ENCODE measurements at places on chromosomes 7 and 10.

DNA sequence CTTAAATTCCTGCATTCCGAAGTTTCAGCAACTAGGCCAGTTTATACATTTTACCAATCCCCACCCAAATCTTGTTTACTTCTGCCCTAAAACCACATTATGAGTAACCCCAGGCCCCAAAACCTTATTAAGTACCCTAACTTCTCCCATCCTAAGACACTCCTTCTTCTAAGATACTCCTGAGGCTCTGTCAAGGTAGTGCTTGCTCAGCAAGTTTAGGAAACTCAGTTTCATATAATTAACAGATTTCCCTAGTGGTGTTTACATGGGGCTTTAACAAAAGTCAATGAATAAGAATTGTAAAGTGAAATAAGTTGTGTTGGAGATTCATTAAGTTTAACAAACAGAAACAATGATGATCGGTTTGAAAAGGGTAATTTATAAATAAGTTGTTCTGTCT lies 77.8 kb downstream of the CPEB3 start:
- DNase-seq = no peak

DNA sequence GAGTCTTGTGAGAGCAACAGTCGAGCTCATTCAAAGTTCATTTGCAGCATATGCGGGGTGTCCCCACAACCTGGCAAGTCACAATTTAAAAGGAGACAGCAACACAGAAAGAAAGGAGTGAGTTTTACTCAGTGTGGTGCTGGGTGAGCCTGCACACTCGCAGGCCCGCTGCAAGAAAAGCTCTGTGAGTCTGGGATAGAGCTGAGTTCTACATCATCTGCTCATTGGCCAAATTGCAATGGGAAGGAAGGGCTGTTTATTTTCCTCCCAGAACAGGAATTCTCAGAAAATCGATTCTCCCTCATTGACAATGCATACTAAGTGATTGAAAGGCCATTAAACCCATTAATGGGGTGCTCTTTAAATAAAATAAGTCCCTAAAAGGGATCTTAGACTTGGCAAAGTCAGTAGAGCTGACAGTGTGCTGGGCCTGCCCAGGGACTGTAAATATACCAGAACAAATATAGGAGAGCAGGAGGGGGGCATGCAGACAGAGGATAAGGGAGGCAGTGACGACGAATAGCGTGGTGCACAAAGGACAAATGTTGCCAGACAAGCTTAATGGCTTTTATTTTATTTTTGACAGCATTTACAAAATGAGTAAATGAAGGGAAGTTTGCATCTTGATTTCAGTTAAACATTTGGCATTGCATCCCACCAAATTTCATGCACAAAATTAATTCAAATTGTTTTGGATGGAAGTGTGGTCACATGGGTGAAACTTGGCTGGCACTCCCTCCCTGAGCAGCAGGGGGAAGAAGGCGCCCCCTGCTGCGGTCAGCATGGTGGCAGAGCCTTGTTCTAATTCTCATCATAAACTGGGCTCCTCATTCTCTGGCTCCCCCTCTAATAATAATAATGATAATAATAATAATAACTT lies 215.7 kb downstream of the SNX10 start:
- DNase-seq = no peak

DNA sequence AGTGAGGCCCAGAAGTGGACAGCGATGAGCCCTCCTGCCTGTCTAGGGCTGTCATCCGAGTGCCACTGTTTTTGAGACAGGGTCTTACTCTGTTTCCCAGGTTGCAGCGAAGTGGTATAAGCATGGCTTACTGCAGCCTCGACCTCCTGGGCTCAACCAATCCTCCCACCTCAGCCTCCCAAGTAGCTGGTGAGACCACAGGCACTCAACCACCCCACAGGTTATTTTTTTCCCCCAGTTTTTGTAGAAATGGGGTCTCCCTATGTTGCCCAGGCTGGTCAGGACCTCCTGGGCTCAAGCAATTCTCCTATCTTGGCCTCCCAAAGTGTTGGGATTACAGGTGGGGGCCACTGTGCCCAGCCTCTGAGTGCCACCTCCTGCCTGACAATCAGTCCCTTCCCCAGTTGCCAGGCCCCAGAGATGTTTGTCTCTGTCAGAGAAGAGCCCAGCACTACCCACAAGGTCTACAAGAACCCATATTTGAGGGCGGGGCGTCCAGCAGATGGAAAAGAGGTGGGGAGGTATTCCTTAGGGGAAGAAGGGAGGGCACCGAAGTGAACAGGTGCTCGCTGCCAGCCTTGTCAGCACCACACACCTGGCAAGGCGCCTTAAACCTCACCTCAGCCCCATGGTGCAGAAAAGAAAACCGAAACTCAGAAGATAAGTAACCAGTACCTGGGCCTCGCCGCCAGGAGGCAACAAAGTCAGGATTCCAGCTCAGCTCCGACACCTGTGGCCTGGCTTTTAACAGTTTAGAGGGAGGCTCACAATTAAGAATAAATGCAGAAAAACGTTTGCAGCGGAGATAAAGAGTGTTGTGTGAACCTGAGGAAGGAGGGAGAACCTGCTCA lies 77.4 kb upstream of the ANLN start:
- no peak for DNase-seq

- no peak for DNase-seq
These were observed 24.6 kb upstream of the ANKRD2 start for GRCh38 chr10:97547962-97548361.

- no peak for DNase-seq
These were observed 203.0 kb downstream of the HIBADH start for GRCh38 chr7:27459731-27460053.

DNA sequence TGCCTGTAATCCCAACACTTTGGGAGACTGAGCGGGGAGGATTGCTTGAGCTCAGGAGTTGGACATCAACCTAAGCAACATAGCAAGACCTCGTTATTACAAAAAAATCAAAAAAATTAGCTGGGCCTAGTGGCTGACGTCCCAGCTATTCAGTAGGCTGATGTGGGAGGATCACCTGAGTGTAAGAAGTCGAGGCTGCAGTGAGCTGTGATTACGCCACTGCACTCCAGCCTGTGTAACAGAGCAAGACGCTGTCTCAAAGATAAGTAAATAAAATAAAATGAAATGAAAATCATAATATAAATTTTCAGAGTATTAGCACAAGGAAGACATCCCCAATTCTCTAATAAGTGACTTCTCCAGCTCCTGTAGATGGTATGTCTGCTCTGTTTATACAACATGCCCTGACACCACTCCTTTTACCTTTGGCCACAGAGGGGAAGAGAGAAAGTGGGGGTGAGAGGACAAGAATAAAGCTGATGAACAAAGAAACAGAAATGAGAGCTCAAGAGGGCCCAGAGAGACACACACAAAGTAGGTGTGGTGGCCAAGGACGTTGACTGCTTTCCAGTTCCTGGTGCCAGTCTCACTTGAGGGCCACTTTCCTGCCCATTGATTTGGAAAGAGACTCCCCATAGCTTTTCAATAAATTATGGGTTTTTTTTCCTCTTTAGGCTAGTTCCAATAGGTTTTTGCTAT lies 62.9 kb downstream of the PTTG1IP2 start:
- DNase-seq = no peak

DNA sequence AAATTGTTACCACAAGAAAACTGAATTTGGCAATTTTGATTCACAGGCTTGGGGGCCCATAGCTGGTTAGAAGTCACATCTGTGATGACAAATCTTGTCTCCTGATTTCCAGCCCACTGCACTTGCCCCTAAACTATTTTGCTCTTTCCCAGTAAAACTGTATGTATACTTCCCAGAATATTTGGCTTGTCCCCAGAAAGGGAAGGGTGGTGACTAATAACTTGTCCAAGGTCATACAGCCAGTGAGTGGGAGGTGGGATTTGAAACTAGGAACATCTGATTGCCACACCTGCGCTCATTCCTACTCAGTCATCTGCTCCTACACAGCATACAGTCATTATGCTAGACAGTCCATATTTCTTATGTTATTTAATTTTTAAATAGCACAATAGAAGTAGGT lies 304.5 kb downstream of the SDHAF3 start:
- no peak for DNase-seq

GRCh38 chr10:69048103-69048502 lies 39.8 kb upstream of the SRGN start:
- no peak for DNase-seq

- DNase-seq = no peak
These were observed 3.8 kb upstream of the PRKAG2 start for GRCh38 chr7:151880688-151881087.

DNA sequence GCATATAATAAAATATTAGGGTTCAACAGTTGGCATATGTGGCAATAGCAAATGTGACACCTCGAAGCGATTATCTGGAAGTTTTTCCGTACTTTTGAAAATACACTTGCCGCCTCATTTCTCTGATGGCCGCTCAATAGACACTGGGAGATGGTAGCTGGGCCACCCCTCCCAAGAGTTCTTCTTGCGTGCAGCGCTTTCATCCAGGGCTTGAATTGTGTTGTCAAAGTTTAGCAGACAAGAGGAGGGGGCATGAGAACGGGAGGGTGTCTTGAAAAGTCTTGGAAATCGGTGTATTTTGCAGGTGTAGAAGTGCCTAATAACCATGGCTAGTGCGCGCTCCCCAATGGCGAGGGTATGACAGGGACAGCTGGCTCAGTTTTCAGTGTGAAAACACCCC lies 8.5 kb downstream of the PTF1A start:
- DNase-seq = no peak

- no peak for DNase-seq
These were observed 15.9 kb downstream of the FAM53B start for GRCh38 chr10:124728071-124728829.

DNA sequence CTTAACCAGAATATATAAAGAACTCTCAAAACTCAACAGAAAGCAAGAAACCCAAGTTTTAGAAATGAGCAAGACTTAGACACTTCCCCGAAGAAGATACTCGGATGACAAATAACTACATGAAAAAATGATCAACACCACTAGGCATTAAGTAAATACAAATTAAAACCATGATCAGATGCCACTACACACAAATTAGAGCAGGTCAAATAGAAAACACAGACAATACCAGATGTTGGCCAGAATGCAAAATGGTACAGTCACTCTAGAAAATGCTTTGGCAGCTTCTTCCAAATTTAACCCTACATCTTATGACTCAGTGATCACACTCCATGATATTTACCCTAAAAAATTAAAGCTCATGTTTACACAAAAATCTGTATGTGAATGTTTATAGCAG lies 18.4 kb downstream of the TMEM176A start:
- no peak for DNase-seq

GRCh38 chr10:119176166-119176565 lies 2.4 kb downstream of the PRDX3 start:
- DNase-seq = no peak

DNA sequence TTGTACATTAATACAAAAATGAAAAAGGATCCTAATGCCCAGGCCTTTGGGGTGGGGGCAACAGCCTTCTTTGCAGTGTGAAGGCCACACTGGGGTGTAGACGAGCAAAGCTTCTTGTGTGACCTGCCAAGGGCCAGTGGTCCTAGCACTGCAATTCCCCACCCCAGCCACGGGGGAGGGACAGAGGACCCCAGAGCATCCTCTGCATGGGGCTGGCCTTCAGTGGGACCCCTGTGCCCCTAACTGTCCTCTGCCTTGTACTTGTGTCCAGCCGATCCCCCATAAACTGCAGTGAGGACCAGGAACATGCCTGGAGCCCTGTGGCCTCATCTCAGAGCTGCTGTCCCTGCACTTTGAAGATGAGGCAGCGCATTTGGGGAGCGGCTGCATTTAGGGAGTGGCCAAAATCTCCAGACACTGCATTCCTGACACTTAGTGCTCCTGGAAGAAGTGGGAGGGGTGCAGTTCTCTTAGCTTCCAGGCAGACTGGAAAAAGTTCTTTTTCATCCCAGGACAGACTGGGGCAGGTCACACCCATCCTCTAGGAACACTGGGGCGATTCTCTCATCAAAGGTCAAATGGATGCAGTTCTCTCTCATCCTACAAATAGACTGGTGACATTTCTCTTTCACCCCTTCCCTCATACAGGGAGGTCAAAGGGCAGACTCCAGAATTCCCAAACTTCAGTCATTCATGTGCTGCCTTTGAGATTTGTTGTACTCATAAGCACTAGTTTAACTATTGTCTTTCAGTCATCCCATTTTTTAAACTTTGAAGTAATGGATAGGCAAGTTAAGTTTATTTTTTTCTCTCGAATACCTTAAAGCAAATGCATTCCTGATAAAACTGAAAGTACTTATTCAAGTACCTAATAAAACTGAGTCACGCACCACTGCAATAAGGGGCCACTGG lies 922 bp upstream of the MYO1G start:
- DNase-seq = no peak

DNA sequence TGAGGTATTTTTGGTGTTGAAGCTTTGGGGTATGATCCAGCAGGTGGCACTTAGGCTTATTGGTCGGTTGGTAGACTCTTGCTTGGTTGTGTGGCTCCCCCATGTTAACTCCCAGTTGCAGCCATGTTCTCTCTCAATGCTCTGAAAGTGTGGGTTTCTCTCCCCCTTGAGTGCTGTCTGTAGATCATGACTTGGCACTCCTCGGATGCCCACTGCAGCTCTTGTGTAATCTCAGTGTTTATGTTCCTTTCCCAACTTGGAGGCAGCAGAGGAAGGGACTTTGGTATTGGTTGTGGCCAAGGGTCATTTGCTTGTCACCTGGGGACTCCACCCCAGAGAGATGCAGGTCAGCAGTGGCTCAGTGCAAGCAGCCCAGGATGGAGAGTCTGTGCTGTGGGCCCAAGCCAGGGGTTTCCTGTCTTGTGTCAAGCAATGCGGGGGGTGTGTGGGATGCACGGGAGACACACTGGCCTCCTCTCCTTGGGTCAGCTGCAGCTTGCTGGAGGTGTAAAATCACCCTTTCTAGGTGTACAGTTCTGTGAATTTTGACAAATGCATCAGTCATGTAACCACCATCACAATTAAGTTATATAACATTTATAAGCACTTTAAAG lies 36.9 kb downstream of the PIK3CG start:
- no peak for DNase-seq

GRCh38 chr10:113119801-113120200 lies 169.8 kb downstream of the TCF7L2 start:
- no peak for DNase-seq

GRCh38 chr7:100779359-100779758 lies 46.0 kb downstream of the ZAN start:
- no peak for DNase-seq

DNA sequence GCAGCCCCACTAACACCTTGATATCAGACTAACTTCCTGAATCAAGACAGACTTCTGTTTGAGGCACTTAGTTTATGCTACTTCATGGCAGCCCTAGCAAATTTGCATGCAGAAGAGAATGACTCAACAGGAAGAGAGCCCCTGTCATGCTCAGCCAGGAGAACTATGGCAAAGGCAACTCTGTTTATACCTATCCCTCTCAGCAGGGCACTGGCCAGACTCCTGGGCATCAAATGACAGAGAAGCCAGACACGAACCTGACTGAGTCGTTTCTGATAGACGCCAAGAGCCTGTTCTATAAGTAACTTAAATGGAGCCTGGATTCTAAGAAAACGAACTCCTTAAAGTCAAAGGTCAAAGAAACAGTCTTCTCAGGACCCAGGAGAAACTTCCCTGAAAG lies 50.9 kb upstream of the UNC5B start:
- DNase-seq = no peak

Measured in stimulated activated CD8-positive, alpha-beta memory T cell treated with anti-CD3 and anti-CD28 coated beads, Interleukin-4, amount 100 ng/mL, for 24 hours (primary cell).